AG08396 (cell line): ENCODE measurements at places on chromosomes 5 and 9.

- no peak for DNase-seq
These were observed 228.3 kb upstream of the C9orf72 start for GRCh38 chr9:27801545-27801944.

- DNase-seq = no peak
These were observed 13.9 kb upstream of the ADGRD2 start for GRCh38 chr9:124436320-124436719.

DNA sequence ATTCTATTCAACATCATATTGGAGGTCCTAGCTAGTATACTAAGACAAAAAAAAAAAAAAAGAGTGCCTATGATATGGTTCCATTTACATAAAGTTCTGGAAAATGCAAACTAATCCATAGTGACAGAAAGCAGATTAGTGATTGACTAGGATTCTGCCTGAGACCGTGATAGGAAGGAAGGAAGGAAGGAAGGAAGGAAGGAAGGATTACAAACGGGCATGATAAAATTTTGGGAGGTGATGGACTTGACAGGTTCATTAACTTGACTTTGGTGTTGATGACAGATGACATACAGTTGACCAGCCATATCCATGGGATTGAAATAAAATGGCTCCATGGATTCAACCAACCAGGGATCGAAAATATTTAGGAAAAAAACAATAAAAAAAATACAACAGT lies 79.1 kb upstream of the MAN2A1 start:
- no peak for DNase-seq

DNA sequence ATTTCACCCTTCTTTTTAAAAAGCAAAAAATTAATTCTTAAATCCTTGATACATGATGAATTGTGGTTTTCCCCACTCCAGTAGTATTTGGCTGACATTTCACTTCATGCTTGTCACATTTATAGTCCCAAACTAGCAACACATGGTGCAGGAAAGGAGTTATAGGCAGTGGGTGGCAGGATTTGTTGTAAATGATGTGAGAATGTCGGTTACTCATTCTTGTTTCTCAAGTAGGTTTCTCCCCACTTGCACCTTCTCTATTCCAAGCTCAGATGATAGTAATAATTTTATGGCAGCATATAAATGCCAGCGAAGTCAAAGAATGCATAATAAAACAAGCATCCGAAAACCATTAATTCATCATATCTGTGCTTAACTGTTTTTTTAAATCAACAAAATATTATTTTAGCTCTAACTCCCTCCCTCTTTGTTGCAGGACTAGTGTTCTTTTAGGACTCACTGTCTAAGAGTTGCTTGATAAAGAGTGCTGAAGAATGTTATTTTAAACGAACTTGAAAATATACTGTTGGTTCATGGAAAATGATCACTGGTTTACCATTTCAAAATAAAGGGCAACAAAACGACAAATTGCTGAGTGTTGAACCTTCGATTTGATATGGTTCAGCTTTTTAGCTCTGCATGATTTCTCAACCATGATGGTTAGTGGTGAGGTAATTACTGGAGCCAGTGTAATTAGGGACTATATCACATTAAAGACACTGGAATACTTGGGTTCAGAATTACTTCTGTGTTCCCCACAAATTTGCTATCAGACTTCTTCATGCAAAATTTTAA lies 88.1 kb upstream of the ADAMTSL1 start:
- no peak for DNase-seq

GRCh38 chr5:121698690-121699089 lies 153.0 kb upstream of the FTMT start:
- no peak for DNase-seq

GRCh38 chr5:107770051-107770450 lies 99.3 kb upstream of the EFNA5 start:
- DNase-seq = no peak

- no peak for DNase-seq
These were observed 18.7 kb upstream of the ROPN1L start for GRCh38 chr5:10423022-10423421.

GRCh38 chr9:94761481-94761880 lies 35.0 kb downstream of the AOPEP start:
- DNase-seq = no peak

- DNase-seq = no peak
These were observed 285.3 kb upstream of the GRAMD2B start for GRCh38 chr5:126137891-126138280.

- no peak for DNase-seq
These were observed 125.2 kb downstream of the GLIS3 start for GRCh38 chr9:4174546-4175175.
